B cell (primary cell): ENCODE measurements at places on chromosomes 16 and 17. TPM values are rescaled to one million over a fixed set of nuclear protein-coding genes. Genes with fewer than 3 reads are reported as not detected.

Gene ANKRD40CL
- not detected in 2 replicates for polyA plus RNA-seq

Gene GNG13
- not detected in 2 replicates for polyA plus RNA-seq

Gene OTOP2
- polyA plus RNA-seq, result not detected in 2 replicates

Gene TMED6
- polyA plus RNA-seq, result 0.78 and 0.81 TPM in 2 replicates

Gene ARHGAP27
- 192 and 227 TPM in 2 replicates for polyA plus RNA-seq

Gene GLIS2
- not detected in 2 replicates for polyA plus RNA-seq

Gene CA4
- not detected in 2 replicates for polyA plus RNA-seq

Gene KRT40
- not detected in 2 replicates for polyA plus RNA-seq

Gene EME1
- polyA plus RNA-seq, result 1.6 and 3.0 TPM in 2 replicates

Gene CES5A
- not detected in 2 replicates for polyA plus RNA-seq

Gene TBX2
- polyA plus RNA-seq, result not detected in 2 replicates
